A549 treated with Hydrocortisone at 1 μM for 4 hours (cell line): ENCODE measurements at places on chromosomes 7 and 10. TPM values are rescaled to one million over a fixed set of nuclear protein-coding genes. Genes with fewer than 3 reads are reported as not detected.

SKAP2 gene
- total RNA-seq = 14.3 to 18.1 TPM (median 17.6 TPM) in 5 replicates

MRLN gene
- total RNA-seq = not detected in 5 replicates

DGKB gene
- not detected in 5 replicates for total RNA-seq

CASTOR2 gene
- 2.8 to 4.4 TPM (median 4.3 TPM) in 5 replicates for total RNA-seq

SFRP4 gene
- total RNA-seq = 3.0 to 4.4 TPM (median 3.3 TPM) in 5 replicates

CCDC7 gene
- 0.61 to 0.98 TPM (median 0.76 TPM) in 5 replicates for total RNA-seq

SYT15B gene
- total RNA-seq = 2.5 to 3.7 TPM (median 3.3 TPM) in 5 replicates

SPDYE5 gene
- total RNA-seq = not detected in 5 replicates

CPA2 gene
- total RNA-seq = 0.08 to 0.30 TPM (median 0.16 TPM) in 3 of 5 replicates, not detected in the others

ZNF518A gene
- 6.2 to 8.7 TPM (median 7.1 TPM) in 5 replicates for total RNA-seq

ZNF727 gene
- total RNA-seq = not detected in 5 replicates

GPR37 gene
- total RNA-seq = 0.51 to 0.85 TPM (median 0.67 TPM) in 5 replicates

NOD1 gene
- 5.5 to 7.4 TPM (median 6.7 TPM) in 5 replicates for total RNA-seq

NME8 gene
- not detected in 5 replicates for total RNA-seq

CRPPA gene
- 0.43 to 0.78 TPM (median 0.74 TPM) in 5 replicates for total RNA-seq

PALD1 gene
- total RNA-seq = 5.1 to 7.0 TPM (median 6.9 TPM) in 5 replicates

FBXL15 gene
- total RNA-seq = 5.5 to 10.7 TPM (median 8.3 TPM) in 5 replicates

NRAP gene
- not detected in 5 replicates for total RNA-seq

PON3 gene
- 32.2 to 41.8 TPM (median 37.0 TPM) in 5 replicates for total RNA-seq

PON1 gene
- 0.78 to 1.3 TPM (median 1.1 TPM) in 5 replicates for total RNA-seq

MAT1A gene
- total RNA-seq = 0.03 to 0.10 TPM (median 0.07 TPM) in 4 of 5 replicates, not detected in the other

GALNT17 gene
- total RNA-seq = not detected in 5 replicates

GJD4 gene
- total RNA-seq = not detected in 5 replicates

VAX1 gene
- 1.3 to 1.6 TPM (median 1.5 TPM) in 5 replicates for total RNA-seq

AMZ1 gene
- 0.03 to 0.06 TPM (median 0.03 TPM) in 3 of 5 replicates, not detected in the others for total RNA-seq

RTKN2 gene
- 0.84 to 0.93 TPM (median 0.91 TPM) in 5 replicates for total RNA-seq

DDC gene
- total RNA-seq = 0.54 to 1.3 TPM (median 0.85 TPM) in 5 replicates

FBXO24 gene
- 0.07 to 0.35 TPM (median 0.28 TPM) in 5 replicates for total RNA-seq

FGL2 gene
- total RNA-seq = not detected in 5 replicates

BTBD16 gene
- total RNA-seq = 0.44 to 0.62 TPM (median 0.55 TPM) in 5 replicates

AVPI1 gene
- 82.5 to 134 TPM (median 124 TPM) in 5 replicates for total RNA-seq

OPN4 gene
- not detected in 5 replicates for total RNA-seq

MUC12 gene
- total RNA-seq = 12.6 to 23.9 TPM (median 19.6 TPM) in 5 replicates

LRRTM3 gene
- not detected in 5 replicates for total RNA-seq

C10orf143 gene
- total RNA-seq = 0.39 to 0.76 TPM (median 0.61 TPM) in 5 replicates

CLDN3 gene
- total RNA-seq = 1.6 to 3.8 TPM (median 3.4 TPM) in 5 replicates

IL15RA gene
- total RNA-seq = 2.0 to 2.9 TPM (median 2.5 TPM) in 5 replicates

MCMBP gene
- 76.8 to 92.4 TPM (median 89.8 TPM) in 5 replicates for total RNA-seq

KEL gene
- 0.33 TPM in 1 of 5 replicates, not detected in the others for total RNA-seq

TNS3 gene
- total RNA-seq = 61.9 to 86.6 TPM (median 71.8 TPM) in 5 replicates

ADAM12 gene
- 2.9 to 5.0 TPM (median 4.3 TPM) in 5 replicates for total RNA-seq

ANKRD61 gene
- total RNA-seq = 0.53 to 0.84 TPM (median 0.72 TPM) in 5 replicates

MACC1 gene
- not detected in 5 replicates for total RNA-seq

FGFBP3 gene
- 2.1 to 2.6 TPM (median 2.5 TPM) in 5 replicates for total RNA-seq

SEMA4G gene
- 6.9 to 8.5 TPM (median 7.8 TPM) in 5 replicates for total RNA-seq

ZMYND11 gene
- total RNA-seq = 33.7 to 54.6 TPM (median 42.3 TPM) in 5 replicates

CTTNBP2 gene
- 0.18 to 0.54 TPM (median 0.40 TPM) in 5 replicates for total RNA-seq

DENND11 gene
- total RNA-seq = 4.1 to 7.5 TPM (median 5.5 TPM) in 5 replicates

LRRC18 gene
- not detected in 5 replicates for total RNA-seq

HDAC9 gene
- 0.09 to 0.25 TPM (median 0.14 TPM) in 5 replicates for total RNA-seq

CALML5 gene
- not detected in 5 replicates for total RNA-seq

MBL2 gene
- not detected in 5 replicates for total RNA-seq

BLNK gene
- not detected in 5 replicates for total RNA-seq

HPSE2 gene
- not detected in 5 replicates for total RNA-seq

SP8 gene
- not detected in 5 replicates for total RNA-seq

UCN3 gene
- total RNA-seq = not detected in 5 replicates
